ENCODE measurements at places on chromosomes 6 and 20.
A peak's percentile ranks its signal among the peaks of the same experiment; 100 is the strongest.

DNA sequence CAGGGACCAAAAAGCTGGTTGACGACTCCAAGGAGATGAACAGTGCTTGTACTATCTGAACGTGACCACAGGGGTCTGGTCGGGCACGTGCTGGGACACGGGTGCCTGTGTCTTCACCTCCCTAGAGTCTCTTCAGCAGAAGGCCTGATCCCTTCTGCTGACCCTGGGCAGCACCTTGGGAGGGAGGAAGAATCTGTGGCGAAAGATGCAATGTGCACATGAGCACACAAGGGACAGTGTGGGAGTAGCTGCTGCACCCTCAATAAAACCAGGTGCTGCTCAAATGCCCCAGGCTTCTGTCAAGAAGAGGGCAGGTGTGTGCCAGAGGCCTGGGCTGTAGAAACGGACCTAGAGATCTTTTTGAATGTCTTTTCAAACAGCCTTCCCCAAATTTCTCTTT, 130.6 kb upstream of the THBS2 start:
- no peak for DNase-seq

- peak; percentile 78 for DNase-seq
Observed at GRCh38 chr6:25302677-25303128, 23.5 kb downstream of the CARMIL1 start.

DNA sequence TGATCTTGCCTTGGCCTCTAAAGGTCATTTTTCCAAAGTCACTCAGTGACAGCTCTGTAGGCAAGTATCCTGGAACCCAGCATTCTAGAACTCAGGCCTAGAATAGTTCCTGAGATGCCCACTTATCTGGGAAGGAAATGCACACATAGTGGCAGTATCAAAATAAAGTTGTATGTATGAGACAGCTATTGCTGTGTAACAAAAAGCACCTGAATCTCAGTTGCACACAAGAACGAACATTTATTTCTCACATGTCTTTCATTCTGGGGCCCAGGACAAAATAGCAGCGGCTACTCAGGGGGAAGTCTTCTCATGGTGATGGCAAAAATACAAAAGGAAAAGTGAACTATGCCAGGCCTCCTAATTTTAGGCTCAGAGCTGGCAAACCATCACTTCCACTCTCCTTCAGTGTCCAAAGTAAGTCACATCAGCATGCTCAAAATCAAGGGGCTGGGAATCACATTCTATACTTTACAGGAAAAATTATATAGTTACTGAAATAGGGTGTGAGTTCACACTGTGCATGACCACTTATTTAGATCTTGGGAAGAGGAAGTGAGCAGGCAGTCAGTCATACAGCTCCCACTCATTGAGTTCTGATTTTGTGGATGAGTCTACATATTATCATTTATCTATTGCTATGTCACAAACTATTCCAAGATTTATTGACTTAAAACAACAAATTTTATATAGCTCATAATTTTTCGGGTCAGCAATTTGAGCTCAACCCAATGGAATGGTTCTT, 133.7 kb upstream of the RIN2 start:
- no peak for DNase-seq

- DNase-seq, result no peak
Observed at GRCh38 chr6:109466212-109466923, 10.8 kb upstream of the MICAL1 start.

- no peak for DNase-seq
Observed at GRCh38 chr6:111949546-111949945, 76.3 kb upstream of the FYN start.

DNA sequence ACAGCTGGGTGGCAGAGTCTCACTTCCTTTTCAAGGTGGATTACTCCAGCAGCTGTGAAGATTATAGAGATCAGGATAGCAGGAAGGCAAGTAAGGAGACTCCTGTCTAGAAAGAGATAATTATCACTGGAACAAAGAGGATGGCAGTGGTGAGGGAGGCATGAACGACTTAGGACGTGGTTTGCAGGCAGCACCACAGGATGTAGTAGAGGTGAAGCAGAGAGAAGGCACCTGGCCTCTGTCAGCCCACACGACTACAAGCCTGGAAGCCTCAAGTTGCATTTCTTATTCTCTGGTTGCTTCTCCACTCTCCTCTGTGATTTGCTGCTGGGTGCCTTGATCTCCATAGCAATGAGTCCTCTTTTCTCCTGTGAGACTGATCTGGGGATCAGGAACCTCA, 62.7 kb downstream of the TSHZ2 start:
- no peak for DNase-seq

DNA sequence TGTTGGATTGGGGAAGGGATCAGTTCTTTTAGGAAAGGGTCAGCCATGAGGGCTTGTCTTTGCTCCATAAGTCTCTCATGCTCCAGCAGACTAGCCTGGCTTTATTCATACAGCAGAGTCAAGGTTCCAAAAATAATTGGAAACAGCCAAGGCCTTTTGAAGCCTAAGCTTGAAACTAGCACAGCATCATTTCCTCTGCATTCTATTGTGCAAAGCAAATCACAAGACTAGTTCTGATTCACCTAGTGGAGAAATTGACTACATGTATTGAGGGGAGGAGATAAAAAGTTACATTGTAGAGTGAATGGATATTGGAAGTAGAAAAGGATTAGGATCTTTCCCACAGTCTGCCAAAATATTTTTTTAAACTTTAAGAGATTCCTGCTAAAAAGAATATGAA, 159.3 kb upstream of the PLCB4 start:
- peak; percentile 14 for DNase-seq

DNA sequence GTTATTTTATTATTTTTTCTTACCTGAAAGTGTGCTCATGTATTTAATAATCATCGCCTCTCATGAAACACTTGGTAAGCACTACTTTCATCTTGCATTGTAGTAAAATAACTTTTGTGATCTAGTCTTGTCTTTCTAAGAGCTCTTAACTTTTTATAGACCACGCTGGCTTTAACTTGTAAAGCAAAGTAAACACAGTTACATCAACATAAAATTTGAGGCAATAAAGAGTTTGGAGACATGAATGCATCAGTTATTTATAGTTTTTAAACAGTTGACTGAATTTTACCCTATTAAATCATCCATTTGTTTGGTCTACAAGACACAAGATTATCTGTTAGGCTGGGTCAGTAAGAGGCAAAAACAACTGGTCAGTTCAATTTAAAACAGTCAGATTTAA, 218.5 kb upstream of the KCNQ5 start:
- DNase-seq, result no peak

GRCh38 chr6:107082045-107082444, 33.3 kb downstream of the BEND3 start:
- no peak for DNase-seq

DNA sequence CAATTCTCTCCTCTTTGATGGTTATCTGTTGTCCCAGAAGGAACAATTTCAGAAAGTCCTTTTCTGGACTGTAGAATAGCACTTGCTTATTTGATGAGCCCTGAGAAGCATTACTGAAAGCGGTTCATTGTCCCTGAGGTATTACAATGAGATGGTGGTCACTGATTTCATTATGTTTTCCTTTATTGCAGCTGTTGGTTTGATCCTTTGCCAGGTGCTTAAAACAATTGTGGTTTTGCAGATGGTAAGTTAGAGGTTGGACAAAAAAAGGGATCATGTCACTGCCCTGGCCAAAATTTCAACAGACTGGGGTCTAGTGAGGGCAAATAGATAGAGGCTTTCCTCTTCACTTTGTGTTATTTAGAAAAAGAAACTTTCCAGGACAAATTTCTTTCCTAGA, 61.9 kb downstream of the ESR1 start:
- peak; percentile 21 for DNase-seq

DNA sequence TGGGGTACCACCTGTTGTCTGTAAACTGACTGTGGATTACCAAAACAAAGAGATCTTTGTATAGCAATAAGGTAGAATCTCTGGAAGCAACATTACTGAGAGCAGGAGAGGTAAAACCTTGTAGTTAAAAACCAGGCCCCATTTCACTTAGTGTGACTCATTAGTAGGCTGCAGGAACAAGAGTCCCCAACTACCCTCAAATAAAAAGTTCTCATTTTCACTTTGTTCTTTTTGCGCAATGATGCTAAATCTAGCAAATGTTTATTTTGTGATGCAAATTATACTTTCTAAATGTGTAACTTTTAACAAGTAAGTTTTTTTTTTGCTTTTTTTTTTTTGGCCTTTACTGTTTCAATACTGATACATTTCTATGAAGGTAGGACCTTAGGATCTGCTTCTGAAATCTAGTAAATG, 67.1 kb downstream of the ESF1 start:
- no peak for DNase-seq

DNA sequence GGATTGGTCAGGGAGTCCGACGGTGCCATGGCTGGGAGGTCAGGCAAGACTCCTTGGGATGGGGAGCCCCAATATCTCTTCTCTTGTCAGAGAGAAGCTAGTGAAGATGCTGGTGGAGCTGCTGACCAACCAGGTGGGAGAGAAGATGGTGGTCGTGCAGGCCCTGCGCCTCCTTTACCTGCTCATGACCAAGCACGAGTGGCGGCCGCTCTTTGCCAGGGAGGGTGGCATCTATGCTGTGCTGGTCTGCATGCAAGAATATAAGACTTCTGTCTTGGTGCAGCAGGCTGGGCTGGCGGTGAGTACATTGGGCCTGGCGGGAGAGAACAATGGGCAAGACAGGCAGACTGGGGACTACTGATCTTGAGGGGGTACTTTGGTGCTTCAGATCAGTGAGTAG, 10.9 kb downstream of the CUL9 start:
- DNase-seq, result no peak

GRCh38 chr20:10316582-10316981, 98.0 kb downstream of the SNAP25 start:
- no peak for DNase-seq

- DNase-seq, result no peak
Observed at GRCh38 chr6:166589337-166589731, 2.9 kb upstream of the RAMACL start.

GRCh38 chr6:39128106-39128505, 13.1 kb upstream of the SAYSD1 start:
- no peak for DNase-seq

DNA sequence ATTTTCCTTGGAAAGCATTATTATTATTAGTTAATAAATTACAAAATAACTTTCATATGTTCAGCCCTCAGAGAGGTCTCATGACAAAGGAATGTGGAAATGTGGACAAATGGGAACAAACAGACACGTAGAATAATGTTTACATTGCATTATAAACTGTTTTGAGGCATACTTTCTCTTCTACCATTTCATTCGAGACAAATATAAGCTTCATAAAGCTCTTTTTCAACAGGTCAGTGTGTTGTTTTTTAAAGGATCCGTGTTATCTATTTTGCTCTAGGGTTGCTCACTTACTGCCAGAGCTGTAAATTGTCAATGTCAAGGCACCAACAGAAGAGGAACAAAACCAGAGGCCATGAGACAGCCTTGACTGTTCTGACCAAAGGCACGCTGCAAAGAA, 256.8 kb downstream of the PHACTR1 start:
- no peak for DNase-seq

DNA sequence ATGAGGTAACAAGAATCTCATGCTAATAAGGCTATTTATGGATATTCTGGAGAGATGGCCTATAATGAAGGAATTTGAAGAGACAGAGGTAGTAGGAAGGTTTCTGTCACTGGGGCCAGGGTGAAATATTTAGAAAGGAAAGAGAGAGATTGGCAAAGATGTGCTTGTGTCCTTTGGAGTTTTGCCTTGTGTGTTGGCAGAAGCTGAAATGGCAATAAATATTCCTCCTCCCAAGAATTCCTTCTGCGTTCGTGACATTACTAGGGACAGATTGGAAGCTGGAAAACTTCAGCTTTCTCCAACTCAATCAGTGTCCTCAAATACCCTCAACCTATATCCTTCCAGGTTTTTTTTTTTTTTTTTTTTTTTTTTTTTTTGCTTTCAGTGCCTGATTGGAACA, 6.3 kb downstream of the SAMD5 start:
- DNase-seq, result no peak

GRCh38 chr6:47651505-47651944, 46.9 kb upstream of the ADGRF4 start:
- peak; percentile 66 for DNase-seq

GRCh38 chr6:15356179-15356578, 110.3 kb downstream of the JARID2 start:
- no peak for DNase-seq

DNA sequence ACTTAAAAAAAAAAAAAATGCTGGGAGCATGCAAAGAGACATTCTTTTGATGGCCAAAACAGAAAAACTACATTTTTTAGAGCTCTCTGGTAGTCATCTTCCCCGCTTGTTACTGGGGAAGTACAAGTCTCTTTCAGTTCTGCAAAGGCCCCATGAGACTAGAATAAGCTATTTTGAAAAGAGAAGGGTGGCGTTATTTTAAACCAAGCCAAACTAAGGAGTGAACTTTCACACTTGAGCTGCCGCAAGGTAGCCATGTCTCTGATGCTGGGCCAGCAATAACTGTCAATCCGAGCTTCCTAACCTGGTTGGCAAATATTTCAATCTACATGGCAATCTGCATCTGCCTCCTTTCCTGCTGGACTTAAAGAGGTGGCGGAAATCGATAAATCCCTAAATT, 96.7 kb downstream of the L3MBTL3 start:
- no peak for DNase-seq

DNA sequence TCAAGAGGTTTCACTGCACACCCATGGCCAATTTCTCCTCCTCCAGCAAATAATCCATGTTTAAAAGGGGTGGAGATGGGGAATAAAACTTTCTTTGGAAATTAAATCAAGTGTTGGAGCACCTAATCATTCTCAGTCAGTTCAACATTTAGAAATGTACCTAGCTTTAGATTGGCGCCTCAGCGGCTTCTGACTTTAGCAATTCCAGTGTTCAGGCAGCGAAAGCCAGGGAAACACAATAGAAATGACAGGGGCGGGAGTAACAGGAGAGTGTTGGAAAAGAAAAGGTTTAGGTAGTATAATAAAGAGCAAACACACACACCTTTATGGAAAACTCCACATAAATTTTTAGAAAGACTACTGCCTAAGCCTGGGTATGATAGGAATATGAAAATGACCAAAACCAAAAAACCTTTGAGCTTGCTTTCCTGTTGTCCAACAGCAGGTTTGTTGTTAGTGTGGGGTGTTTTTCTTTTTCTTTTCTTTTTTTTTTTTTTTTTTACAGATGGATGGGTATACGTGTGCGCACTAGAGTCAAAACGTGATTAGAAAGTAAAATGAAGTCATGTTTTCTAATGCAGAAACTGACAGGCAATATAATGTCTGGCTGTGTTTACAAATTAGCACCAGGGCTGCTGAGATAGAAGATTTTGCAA, 7.7 kb downstream of the TFAP2A start:
- no peak for DNase-seq

DNA sequence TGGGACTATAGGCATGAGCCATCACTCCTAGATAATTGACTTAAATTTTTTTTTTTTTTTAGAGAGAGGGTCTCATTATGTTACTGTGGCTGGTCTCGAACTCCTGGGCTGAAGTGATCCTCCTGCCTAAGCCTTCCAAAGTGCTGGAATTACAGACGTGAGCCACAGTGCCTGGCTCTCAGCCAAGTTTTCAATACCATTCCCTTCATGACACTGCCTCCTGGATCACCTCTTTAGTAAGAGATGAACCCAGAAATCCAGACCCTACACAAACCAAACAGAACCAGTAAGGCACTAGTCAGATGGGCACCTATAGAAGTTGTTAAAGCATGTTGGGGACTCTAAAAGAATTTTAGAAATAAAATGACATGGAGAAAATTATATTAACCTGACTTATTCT, 18.3 kb upstream of the RIMS4 start:
- no peak for DNase-seq
